ENCODE measurements at places on chromosomes 1 and 21. TPM values are rescaled to one million over a fixed set of nuclear protein-coding genes. Genes with fewer than 3 reads are reported as not detected.

LDLRAD1 gene
- total RNA-seq = not detected

CFHR3 gene
- total RNA-seq = 0.55 TPM

DNA sequence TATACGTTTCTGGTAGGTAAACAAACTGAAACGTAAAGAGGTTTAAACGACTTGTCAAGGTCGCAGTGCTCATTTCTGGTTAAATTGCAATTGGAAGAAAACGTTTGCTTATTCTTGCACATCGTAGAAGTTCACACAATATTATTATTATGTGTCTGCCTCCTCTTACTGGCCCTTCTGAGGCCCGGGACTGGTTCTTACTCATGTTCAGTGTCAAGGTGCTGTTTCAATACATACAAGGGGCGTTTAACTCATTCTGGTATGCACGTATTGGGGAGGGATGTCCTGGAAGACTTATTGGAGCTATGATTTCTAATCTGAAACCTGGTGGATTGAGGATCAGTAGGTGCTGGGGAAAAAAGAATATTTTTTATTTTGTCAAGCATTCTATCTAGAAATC, 932 bp downstream of the RPF1 start:
- DNase-seq = no peak

DNA sequence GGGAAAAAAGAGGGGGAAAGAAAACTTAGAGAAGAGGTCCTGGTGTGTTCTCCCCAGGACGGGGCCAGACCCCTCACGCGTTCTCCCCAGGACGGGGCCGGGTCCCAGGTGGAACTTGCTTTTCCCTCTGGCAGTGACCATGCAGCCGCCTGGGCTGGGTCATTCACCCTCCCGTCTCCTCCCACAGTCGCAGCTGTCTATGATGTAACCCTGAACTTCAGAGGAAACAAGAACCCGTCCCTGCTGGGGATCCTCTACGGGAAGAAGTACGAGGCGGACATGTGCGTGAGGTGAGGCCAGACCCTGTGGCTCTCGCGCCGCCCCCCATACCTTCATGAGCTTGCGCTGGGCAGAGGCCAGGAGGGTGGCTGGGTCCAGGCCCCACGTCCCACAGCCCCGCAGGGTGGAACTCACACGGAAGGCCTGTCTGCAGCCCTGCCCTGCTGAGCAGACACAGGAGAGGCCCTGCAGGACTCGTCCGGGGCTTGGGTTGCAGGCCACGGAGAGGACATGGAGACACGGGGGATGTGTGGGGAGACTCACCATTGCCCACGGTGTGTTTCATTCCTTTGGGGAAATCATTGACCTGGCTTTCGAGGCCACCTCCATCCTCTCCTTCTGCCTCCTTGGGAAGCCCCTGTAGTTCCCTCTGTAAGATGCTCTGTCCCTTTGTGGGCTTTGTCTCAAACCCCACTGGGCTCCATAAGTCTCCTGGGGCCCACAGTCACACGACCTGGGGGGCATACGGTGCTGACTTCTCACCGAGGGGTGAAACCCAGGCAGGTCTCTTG, 40.7 kb upstream of the TRAPPC10 start:
- no peak for DNase-seq

DNA sequence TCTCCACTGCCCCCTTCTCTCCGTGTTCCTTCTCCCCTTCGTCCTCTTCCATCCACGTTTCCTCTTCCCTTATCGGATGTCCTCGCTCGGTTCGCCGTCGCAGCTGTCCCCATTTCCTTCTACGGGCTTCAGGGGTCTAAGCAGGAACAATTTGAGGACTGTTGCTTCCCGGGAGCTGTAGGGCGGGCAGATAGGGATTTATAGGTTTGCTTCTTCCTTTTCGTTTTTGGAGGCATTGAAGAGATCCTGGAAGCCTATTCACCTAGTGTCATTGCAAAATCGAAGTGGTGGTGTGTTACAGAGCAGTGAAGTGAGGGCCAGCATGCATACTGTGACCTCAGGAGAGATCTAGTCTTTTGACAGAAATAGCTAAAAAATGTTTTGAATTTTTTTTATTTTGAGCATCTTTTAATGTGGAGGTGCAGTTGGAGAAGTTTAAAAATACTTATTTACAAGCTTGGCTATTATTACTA, 897 bp downstream of the ZYG11B start:
- peak; percentile 13 for DNase-seq

GRCh38 chr21:45992301-45993209, 11.0 kb downstream of the COL6A1 start:
- DNase-seq = no peak

GRCh38 chr1:44553771-44554170, 120.5 kb downstream of the TMEM53 start:
- peak; percentile 29 for DNase-seq

GRCh38 chr1:183986941-183987340, 50.6 kb downstream of the COLGALT2 start:
- no peak for DNase-seq

Data from HT-29 (cell line).